ENCODE measurements at places on chromosomes 1 and 21. TPM values are rescaled to one million over a fixed set of nuclear protein-coding genes. Genes with fewer than 3 reads are reported as not detected.

DNA sequence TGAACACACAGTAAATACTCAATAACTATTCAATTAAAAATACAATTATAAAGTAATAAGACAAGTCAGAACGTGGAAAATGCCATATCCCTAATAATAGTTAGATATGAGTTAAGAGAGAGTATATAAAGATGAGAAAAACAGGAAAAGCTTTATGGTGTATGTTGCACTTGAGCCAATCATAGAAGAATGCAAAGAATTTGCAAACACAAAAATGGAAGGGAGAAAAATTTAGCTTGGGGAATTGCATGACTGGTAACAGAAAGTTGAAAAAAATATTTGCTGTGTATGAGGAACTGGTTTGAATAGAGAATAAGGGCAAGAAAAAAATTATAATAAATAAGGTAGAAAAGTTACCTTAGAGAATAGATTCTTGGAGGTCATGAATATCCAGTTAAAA lies 739.6 kb upstream of the CXADR start:
- DNase-seq: no peak

- DNase-seq: no peak
Measured at GRCh38 chr21:39840373-39841097, 26.7 kb upstream of the PCP4 start.

DNA sequence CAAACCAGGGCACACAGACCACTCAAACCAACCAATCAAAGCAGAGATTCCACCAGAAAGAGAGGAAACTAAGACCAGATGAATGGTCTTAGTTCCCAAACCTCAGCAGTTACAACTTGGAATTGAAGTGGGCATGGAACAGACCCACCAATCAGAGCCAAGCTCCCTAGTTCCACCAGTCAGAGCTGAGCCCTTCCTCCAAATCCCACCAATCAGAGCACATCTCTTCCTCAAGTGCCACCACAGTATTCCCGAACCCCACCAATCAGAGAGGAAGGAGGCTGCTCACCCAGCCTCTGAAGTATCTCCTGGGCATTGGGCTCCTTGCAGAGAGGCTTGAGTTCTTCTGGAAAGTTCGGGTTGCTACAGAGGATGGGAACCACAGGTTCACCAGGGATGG lies 1.4 kb downstream of the GUCA2A start:
- no peak for DNase-seq

DNA sequence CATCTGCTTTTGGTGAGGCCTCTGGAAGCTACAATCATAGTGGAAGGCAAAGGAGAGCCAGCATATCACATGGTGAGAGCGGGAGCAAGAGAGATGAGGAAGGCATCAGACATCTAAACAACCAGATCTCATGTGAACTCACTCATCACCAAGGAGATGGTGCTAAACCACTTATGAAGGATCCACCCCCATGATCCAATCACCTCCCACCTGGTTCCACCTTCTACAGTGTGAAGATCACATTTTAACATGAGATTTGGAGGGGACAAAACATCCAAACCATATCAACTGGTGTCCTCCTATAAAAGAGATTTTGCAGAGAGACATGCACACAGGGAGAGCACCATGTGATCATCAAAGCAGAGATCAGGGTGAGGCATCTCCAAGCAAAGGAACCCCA lies 578.6 kb downstream of the MATN1 start:
- DNase-seq: no peak

GRCh38 chr1:226731257-226731893 lies 7.7 kb downstream of the ITPKB start:
- DNase-seq: no peak

DNA sequence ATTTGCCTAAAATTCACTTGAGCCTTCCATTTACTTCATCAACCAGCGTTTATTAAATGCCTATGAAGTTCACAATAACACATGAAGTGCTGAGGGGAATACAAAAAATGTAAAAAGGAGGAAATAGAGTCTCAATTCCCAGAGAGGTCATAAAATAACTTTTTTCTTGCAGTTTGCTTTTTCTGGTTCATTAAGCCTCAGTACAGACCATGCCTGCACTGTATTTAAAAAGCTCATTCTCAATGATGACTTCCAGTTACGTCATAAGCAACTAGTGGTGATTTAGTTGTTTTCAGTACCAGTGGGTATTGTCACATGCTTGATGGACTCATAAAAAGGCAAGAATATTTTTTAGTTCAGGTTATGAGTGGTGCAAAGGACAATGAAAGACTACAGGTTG lies 160.1 kb upstream of the UBE2U start:
- no peak for DNase-seq

DNA sequence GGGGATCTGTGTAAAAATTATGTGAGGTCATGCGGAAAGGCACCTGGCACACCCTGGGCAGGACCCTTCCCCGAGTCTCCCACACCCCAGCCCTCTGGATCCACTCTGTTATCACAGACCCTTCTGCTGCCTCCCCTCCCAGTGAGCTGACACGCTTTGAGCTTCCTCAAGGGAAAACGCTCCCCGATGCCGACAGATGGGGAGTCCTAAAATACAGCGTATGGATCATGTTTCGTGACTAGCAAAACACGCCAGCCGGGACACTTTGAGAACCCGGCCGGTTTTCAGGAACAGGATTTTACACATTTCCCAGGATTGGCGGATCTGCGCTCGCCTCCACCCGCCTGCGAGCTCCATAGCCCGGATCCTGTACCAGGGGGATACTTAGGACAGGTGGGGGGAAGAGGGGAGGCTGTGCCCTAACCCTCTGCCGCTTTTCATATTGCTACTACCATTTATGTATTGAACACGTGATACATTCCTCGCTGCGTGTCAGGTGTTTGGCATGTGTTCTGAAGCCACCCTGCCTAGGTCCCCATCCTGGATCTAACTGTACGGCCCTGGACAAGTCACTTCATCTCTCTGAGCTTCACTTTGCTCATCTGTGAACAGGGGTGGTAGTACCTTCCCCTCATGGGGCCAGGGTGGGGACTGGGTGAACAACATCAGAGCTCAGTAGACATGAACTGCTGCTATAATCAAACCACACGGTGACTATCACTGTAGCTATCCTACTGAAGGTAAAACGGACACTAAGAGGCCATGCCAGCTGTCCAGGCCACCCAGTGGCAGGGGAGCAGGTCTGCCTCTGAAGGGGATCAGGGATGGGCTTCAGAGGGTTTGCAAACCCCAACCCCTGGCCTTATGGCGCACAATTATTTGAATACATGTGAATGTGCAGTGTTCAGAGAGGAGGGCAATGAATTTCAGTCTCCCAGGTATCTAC lies 63.2 kb downstream of the SSBP3 start:
- DNase-seq: no peak

DNA sequence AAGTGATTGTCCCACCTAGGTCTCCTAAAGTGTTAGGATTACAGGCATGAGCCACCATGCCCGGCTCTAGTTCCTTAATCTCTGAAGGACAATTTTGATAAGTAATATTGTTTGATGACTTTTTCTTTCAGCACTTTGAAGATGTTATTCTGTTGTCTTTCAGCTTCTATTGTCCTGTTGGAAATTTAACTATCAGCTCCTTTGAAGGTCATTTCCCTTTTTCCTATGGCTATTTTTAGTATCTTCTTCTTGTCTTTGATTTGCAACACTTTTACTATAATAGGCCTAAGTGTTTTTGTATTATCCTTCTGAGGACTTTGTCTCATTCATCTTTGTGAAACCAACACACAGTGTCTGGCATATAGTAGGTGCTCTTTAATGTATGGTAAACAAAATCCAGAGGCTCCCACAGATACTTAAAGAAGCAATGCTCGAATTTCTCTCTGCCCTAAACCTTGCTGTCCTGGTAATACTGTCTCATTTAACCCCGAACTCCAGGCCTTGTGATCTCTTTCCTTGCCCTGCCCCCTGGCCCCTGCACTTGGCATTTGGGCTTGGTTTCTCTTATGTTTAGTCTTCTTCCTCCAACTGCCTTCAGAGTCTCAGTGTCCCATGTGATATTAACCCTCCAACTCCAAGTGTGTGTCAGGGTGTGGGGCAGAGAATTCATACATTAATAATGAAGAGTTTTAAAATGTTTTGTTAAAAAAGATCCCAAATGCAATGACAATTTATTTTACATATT lies 19.0 kb upstream of the AGO1 start:
- DNase-seq: no peak

- DNase-seq: no peak
Measured at GRCh38 chr1:12450090-12450755, 167.8 kb downstream of the DHRS3 start.

GRCh38 chr1:204560590-204561150 lies 44.5 kb downstream of the MDM4 start:
- no peak for DNase-seq

The ANGPTL1 gene
- 23.4 TPM for total RNA-seq

The CAPN2 gene
- total RNA-seq: 190 TPM

The SRGAP2C gene
- total RNA-seq: 31.0 TPM

The RCOR3 gene
- 43.5 TPM for total RNA-seq

The BNIPL gene
- total RNA-seq: not detected

The UMODL1 gene
- total RNA-seq: not detected

Data from mesenteric fat pad (tissue), 1 donor.